ENCODE measurements at places on chromosomes 7 and 10. TPM values are rescaled to one million over a fixed set of nuclear protein-coding genes. Genes with fewer than 3 reads are reported as not detected.

ITGB8 gene
- 0.30 TPM for total RNA-seq

SSC4D gene
- total RNA-seq = not detected

STEAP4 gene
- total RNA-seq = not detected

PPP1R17 gene
- total RNA-seq = 0.20 TPM

AZGP1 gene
- not detected for total RNA-seq

CTAGE8 gene
- total RNA-seq = 1.4 TPM

POLR2J2 gene
- 61.1 TPM for total RNA-seq

DNAJC12 gene
- total RNA-seq = not detected
